ENCODE measurements at places on chromosomes 7 and 10.

DNA sequence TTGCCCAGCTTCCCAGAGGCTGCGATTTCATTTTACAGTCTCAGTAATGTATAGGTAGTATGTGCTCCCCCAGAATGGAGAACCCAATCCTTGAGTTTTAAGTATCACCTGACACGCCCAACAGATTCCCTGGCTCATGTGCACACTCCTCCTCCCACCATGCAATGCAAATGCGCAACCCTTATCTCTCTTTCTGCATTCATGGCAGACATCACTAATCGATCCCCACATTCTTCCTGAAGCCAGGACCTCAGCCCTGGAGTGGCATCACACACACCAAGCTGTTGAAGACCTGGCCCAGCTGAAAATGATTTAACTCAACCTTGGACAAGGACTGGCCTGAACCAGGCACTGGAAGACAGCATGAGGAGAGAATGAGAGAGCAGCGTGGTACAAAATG is 68.4 kb downstream of the ZRANB1 start:
- DNase-seq, result no peak

GRCh38 chr7:89133357-89133756 is 337.8 kb upstream of the TEX47 start:
- DNase-seq, result no peak

- DNase-seq, result no peak
Measured at GRCh38 chr7:139617074-139617473, 93.6 kb downstream of the CLEC2L start.

DNA sequence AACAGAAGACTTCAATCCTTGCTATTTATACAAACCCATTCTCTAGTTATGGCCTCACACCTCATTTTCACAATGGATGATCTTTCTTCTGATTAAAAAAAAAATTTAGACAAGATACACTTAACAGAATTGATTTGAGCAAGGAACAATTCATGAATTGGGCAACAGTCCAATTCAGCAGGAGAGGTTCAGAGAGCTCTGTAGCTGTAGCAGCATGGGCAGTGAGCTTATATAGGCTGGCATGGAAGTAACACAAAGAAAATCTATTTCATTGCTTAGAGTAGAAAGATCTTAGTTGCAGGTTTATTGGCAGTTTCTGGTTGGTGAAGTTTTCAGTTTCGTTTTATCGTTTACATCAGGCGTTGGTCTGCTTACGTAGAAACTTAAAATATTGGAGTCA is 23.0 kb upstream of the LRGUK start:
- no peak for DNase-seq

GRCh38 chr10:60298408-60299389 is 91.0 kb downstream of the ANK3 start:
- no peak for DNase-seq

DNA sequence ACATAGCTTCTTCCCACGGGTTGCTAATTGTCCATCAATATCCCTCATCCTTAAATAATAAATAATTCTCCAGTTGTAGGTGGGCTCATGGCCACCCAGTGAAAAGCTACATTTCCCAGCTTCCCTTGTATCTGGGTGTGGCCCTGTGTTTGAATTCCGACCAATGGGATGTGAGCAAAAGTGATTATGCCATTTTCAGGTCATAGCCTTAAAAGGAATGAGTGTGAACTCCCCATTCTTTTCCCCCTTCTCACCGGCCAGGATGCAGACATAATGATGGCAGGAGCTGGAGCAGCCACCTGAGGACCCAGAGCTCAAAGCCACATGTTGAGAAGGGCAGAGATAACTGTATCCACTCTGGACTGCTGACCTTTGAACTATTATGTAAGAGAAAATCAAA is 30.3 kb upstream of the CALU start:
- DNase-seq, result no peak

- no peak for DNase-seq
Measured at GRCh38 chr10:26881600-26882331, 21.0 kb upstream of the ABI1 start.

GRCh38 chr10:100568912-100569311 is 33.2 kb downstream of the HIF1AN start:
- DNase-seq, result no peak

DNA sequence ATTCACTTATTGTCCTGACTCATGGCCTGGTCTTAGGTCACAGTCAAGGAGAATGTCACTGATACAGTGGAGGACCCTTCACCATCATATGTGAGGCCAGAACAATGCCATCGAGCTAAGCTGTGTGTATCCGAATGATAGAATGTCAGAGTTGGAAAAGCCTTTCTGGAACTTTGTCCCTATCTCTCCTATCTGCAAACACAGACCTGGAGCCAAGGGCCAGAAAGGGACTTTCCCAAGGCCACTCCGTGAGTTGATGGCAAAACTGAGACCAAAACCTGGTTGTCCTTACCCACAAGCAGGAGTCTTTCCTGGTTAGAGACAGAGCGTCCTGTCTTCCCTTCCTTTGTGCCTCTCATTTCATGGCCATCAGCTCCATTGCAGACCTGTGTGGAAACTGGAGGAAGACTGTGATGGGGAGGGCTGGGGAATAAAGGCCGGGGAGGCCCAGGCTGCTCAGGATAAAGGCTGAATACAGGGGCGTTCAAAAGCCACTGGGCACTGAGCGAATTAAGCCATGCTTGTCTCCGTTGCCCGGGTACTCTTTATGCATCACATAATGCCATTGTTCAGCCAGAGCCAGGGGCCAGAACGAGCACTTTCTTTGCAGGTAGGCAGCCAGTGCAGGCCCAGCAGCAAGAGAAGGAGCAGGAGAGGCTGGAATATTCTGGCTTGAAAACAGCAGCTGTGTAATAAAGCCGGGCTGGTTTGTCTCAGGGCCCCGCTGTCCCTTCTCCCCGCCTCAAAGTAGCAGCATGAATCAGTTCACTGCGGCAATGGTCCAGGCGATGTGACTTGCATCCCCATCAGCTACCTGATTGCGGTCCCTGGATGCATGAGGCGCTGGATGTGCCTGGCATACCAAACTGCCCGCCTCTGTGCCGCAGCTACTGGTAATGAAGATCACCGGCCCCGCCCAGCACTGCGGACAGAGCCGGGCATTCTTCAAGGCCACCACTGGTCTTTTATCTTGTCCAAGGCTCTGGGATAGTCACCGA is 143.0 kb downstream of the RPS24 start:
- no peak for DNase-seq

DNA sequence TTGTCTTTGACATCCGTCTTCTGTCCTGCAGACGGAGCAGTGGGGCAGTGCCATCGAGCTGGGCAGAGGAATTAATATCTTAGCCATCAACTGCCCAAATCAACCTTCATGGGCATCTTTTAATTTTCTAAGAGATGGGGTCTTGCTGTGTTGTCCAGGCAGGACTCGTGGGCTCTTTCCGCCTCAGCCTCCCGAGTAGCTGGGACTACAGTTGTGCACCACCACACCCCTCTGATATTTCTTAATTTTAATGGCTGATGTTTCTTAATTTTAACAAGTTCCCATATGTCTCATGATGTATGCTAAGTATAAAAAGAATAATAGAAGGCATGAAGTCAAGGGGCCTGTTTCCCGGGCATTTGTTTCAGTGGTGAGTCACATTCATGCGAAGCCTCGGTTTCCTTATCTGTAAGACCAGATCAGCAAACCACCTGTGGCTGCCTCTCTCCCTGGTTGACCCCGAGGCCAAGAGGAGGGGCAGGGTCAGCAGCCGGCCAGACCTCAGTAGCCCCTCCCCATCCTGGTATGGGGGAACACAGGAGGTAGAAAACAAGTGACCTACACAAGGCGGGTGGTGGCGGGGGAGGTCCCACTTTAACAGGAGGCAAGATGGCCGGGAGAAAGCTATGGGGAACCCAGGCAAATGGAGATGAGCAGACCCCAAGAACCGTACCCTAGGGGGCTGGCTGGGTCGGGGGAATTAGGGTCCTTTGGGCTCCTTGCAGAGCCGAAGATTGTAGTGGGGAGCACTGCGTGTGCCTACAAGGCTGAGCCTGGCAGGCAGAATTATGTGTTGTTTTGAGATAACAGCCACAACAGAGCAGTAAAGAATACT is 85.5 kb downstream of the CUX1 start:
- DNase-seq, result no peak

- no peak for DNase-seq
Measured at GRCh38 chr7:98066934-98067507, 39.6 kb upstream of the LMTK2 start.

- no peak for DNase-seq
Measured at GRCh38 chr7:44104860-44105771, 971 bp downstream of the AEBP1 start.

DNA sequence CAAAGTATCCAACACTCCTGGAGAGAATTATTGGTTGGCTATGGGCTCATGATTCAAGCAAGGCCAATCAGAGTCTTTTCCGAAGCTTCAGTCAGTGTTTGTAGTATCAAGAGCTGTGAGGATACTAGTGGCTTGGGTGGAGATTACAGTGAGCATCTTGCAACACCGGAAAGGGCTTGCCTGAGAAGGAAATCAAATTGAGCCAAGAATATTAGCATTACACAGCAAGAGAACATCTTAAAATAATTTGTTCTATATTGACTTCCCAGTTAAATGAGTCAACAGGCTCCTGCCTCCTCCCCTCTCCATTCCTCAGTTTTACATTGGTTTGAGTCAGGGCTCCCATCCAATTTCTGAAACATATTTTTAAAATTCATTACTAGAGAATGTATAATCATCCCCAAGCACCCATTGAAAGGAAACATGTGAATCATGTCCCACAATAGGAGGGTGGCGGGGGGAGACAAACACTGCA is 127.4 kb downstream of the ELAPOR2 start:
- no peak for DNase-seq

- DNase-seq, result no peak
Measured at GRCh38 chr7:88322151-88322550, 15.5 kb upstream of the STEAP4 start.

DNA sequence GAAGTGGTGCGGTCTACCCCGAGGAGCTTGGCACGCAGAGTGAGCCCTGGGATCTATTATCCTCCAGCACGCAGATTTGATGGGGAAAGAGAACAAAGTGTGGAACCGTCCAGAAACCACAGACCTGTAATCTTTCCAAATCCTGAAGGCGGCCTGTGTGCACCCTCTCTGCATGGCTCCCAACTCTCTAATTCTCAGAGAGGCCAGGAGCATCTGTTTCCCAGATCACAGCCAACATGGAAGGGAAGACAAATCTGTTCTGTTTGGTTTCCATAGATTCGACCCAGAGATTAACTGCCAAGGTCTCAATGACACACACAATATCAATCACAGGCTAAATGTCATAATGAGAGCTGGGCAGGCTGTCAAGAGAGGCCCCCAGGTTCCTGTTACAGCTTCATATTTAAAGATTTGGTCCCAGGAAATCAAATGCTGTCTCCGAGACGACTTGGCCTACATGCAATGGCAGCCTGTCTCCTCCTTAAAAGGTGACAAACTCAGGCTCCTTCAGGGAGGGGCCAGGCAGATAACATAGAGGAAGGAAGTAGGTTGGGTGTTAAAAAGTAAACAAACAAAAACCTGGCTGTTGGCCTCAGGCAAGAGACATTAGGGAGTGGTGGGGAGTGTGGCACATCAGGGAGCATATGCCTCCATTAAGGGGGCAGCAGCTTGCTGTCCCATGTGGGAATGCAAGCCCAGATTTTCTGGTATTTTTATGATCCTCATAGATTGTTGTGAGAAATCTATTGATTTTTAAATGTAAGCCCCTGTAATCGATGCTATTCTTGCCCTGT is 48.8 kb upstream of the SAMD8 start:
- DNase-seq, result no peak

DNA sequence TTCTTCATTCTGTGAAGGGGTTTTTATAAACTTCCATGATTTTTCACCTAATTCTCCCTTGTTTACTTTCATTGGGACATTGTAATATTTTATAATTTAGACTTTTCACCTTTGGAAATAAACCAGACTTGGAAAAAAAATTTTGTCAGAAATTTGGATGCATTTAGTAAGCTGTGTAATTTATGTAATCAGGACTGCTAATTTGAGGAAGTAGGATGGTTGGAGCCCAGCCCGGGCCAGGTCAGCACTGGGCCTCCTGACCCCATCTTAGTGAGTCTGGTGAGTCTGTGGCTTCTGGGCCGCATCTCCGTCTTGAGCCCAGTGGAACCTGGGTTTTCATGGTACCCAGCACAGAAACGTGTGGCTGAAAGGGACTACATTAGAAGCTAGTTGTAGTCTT is 27.6 kb upstream of the ZNF32 start:
- DNase-seq, result no peak

GRCh38 chr10:33482486-33482885 is 148.0 kb upstream of the NRP1 start:
- no peak for DNase-seq
